ENCODE measurements at places on chromosomes 2 and 18.

- no peak for DNase-seq
Observed at GRCh38 chr2:182444806-182445205, 18.0 kb upstream of the PDE1A start.

DNA sequence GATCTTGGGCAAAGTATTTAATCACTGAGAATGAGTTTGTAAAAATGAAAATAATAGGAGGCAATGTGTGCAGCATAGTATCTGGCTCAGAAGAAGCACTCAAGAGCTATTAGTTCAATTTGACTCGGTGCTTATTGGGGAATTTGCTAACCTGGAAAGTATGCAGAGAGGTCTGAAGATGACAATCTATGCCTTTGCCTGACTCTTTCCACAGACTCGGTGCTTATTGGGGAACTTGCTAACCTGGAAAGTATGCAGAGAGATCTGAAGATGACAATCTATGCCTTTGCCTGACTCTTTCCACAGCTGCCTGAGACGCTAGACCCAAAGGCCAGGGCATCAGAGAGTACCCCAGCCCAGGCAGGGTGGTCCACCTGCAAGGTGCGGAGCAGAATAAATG is 12.2 kb upstream of the SH3BP4 start:
- no peak for DNase-seq

DNA sequence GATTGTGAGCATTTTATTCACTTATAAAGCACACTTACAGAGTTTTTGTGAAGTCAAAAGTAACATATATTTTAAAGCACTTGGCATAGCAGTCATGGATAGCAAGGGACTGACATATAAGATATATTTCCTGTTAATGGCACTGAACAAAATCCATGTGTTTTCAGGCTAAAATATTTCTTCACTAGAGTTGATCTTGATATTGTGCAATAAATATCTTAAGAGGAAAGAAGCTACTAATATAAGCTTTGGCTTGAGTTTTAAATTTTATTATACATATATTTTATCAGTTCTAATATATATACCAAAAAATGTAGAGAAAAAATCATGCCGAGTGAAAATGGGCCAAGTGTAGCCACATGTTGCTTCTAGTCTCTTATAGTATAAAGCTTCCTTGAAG is 189.7 kb upstream of the DPP10 start:
- DNase-seq = no peak

DNA sequence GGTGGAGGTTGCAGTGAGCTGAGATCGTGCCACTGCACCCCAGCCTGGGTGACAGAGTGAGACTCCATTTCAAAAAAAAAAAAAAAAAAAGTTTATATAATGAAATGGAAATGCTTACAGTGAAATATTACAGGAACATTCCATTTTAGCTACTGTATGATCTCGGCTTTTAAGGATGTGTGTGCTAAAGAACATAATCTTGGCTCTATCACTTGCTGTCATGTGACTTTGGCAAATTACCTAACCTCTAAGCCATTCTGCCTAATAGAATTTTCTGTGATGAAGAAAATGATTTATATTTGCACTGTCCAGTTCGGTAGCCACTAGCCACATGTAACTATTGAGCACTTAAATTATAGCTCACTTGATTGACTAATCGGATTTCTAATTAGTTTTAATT is 36.3 kb downstream of the SMAD4 start:
- DNase-seq = peak; percentile 67

- DNase-seq = no peak
Observed at GRCh38 chr2:55239656-55240222, 7.3 kb downstream of the RPS27A start.

- DNase-seq = peak; percentile 9
Observed at GRCh38 chr2:200943527-200944105, 19.8 kb downstream of the ORC2 start.

DNA sequence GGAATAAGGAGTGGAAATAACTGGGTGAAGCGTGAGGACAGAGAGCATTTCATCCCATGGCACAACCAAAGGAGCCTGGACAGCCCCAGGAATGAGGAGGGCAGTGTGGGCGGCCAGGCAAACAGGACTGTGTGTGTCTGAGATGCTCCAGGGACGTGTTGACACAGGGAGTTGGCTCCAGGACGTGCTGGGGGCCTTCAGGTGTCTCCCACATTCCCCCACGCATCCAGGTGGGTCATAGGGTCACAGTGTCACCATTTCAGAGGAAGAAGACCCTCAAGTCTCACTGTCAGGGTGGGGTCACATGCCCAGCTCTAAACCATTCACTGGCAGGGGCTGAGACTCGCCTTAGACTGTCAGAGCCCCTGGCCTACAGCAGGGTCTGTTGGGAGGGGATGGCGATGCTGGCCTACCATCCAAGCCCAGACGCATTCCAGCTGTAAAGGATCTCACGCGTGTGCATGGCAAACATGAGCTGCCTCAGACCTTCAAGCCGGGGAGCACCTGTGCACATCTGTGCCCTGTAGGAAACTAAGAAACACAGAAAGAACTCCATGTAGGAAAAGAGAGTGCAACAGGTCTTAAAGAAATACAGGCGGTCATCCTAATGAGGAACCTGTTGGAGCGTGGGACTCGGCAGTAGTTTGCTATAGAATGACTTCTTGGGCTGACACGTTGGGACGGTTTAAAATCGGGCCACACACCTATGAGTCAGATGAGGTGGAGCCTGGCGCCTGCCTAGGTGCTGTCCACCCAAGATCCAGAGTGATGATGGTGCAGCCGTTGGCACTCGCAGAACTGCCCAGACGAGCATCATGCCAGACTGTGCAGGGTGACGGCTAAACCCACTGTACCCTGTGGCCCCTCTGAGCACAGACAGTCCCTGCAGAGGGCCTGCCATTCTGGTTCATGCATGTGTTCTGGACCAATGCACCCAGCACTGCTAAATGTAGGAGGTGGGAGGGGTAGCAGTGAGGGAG is 17.3 kb downstream of the PARD6G start:
- no peak for DNase-seq

DNA sequence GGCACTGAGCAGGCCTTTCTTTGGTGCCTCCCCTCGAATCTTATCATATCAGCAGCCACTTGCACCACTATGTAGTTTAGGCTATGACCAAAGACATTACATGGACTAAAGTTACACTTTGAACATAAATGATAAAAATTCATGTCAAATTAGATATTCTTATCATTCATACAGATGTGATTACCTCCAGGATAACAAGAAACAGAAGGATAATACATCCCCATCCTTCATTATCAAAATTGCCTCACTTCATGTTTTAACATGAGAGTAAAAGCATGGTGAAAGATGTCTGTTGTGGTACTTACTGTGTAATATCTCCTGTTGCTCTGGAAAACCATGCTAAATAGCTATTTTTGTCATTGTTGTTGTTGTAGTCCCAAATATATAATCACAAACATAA is 230.8 kb upstream of the RND3 start:
- DNase-seq = no peak

DNA sequence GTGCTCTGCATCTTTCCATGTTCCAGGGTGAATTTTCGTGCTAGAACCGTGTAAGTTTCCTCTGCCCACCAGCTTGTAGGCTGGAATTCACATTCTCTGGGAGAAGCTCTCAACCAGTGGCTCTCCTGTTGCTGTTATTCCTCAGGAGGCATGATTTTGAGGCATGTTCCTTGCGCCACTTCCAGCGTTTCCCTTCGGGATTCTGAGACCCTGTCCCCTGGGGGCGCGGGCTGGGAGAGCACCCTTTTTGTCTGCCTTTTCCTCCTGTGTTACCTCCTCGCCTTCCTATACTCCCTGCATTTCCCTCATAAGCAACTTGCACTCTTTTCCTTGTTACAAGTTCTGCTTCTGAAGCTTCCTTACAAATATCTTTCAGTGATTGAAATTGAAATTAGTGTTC is 156.4 kb downstream of the PTPRM start:
- DNase-seq = no peak

- no peak for DNase-seq
Observed at GRCh38 chr2:112634153-112634873, 11.4 kb upstream of the SLC20A1 start.

DNA sequence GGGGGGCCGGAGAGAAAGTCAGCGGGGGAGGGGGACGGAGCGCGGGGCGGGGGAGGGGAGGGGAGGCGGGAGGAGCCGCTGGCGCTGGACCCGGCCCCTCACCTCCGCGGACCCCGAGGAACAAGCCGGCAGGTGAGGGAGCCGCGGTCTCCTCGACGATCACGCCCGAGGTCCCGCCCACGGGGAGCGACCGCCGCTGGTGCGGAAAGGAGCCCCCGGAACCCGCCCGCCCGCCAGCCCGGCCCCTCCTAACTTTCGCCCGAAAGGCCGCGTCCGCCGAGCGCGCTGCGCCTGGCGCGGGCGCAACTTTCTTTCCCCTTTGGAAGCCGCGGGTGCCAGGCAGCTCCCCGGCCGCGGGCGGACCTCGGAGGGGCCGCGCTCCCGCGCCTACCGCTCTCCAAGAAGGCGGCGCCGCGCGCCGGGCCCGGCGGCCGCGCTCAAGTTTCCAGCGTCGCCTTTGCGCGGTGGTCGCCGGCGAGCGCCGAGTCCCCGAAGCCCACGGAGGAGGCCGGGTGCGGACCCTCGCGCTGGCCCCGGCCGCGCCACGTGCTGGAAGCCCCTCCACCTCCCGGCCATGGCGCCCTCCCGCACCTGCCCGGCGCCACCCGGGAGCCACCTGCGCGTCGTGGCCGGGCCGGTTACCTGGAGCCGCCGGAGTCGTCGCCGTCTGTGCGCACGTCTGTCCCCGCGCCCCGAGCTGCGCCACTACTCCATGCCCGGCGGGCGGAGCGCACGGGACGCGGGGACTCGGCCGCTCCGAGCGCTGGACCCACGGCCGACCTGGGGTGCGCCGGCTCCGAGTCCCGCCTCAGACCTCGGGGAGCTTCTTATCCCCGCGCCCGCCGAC is at the start of gene ALKAL2:
TSS of gene ALKAL2 (minus strand) at position 181 of the 847 bp plus-strand sequence. CDS start 256 bp downstream, outside the sequence.
- DNase-seq = no peak

DNA sequence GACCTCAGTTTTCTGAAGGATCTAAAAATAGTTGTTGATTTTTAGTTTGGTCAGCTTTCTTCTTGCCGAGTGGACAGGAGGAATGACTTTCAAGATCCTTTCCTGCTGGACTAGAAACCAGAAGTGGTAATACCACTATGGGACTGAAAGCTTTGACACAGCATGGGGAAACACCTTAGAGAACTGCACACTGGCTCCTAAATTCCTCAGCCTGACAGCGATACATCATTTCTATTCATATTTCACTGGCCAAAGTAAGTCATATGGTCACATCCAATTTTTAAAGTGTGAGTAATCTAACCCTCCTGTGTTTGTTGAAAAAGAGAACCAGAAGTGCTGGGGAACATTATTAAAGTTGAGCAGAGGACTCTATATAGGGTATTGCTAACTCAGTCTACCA is 244.7 kb upstream of the MMADHC start:
- peak; percentile 49 for DNase-seq

DNA sequence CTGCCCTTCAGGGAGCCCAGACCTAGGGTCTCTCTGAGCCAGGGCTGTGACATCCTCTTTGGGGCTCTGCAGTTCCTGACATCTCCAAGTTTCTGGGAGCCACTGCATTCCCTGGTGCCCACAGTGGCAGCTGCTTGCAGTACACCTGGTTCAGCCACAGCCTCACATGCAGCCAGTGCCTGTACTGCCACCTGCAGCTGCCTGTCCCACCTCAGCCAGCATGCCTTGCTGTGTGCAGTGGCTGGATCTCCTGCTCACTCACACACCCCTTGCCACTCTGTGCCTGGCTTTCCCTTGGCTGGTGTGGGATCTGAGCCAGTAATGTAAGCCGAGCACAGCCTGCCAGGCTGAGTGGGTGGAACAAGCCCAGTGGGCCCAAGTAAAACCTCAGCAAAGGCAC is 1288.7 kb downstream of the CNTNAP5 start:
- DNase-seq = no peak

- DNase-seq = no peak
Observed at GRCh38 chr18:74793746-74794145, 196.1 kb downstream of the ZNF407 start.

DNA sequence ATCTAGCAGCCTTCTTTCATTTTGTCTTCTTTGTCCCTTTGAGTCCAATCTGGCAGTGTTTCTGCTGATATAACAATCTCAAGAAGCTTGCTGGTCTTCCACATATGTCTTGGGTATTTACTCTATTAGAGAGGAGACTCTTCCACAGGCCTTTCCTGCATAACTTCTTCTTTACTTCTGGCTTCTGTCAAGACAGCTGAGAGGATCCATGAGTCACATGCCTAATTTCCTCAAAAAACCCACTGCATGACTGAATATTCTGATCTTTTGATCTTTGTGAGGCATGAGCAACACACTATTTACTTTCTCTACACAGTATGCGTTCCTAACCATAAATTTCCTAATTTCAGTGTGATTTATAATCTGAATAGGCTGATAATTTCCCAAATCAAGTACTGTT is 5.1 kb upstream of the DCC start:
- DNase-seq = peak; percentile 84

DNA sequence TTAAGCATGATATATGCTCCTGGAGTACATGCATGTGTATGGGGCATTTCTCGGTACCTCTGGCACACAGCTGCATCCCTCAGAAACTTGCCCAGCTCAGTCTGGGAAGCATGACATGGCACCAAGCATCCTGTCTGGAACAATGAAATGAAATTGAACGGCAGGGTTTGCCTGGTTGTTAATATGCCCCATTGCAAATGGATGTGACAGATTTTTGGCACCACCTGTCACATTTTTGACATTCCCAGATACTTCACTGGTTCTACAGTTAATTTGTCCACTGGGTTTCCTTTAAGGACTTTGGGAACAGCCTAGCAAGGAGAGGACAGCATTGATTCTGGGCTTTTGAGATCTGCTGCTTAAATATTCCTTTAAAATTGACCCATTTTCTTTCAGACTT is 305.8 kb downstream of the TSN start:
- no peak for DNase-seq

DNA sequence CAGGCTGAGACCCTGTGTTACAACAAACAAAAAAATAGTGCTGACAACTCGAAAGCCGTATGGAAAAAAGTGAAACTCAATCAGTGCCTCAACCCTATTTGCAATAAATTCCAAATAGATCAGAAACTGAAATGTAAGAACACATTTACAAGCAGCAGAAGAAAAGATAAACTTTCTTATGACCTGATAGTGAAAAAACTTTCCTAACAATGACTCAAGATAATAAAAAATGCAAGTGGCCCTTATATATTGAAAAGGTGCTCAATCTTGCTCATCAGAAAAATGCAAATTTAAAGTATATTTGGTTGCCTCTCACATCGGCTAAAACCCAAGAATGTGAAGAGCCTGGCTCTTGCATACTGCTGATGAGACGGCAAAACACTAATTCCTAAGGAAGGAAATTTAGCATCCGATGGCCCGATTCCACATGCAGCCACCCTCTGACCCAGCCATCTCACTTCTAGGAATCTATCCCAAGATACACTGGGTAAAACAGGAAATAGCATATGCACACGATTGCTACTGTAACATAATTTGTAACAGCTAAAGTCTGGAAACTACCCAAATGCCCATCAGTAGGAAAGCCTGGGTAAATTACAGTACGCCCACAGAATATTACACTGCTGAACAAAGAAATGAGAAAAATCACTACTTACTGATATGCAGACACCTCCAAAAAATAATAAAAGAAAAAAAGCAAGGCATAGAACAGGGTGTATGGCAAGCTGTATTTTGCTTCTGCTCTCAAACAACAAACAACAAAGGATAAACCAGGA is 56.8 kb downstream of the HDLBP start:
- no peak for DNase-seq

- peak; percentile 46 for DNase-seq
Observed at GRCh38 chr18:49561289-49562193, at the start of gene LIPG. TSS of gene LIPG (plus strand) at chr18:49562057. CDS start at chr18:49562309, 252 bp downstream.

- no peak for DNase-seq
Observed at GRCh38 chr18:76490670-76491472, 4.2 kb downstream of the ZNF516 start.

All from fibroblast of skin of abdomen (primary cell).